Stimulated activated CD4-positive, alpha-beta T cell treated with anti-CD3 and anti-CD28 coated beads, Interleukin-2, amount 100 ng/mL, for 48 hours (primary cell): ENCODE measurements at places on chromosomes 5 and 9.

DNA sequence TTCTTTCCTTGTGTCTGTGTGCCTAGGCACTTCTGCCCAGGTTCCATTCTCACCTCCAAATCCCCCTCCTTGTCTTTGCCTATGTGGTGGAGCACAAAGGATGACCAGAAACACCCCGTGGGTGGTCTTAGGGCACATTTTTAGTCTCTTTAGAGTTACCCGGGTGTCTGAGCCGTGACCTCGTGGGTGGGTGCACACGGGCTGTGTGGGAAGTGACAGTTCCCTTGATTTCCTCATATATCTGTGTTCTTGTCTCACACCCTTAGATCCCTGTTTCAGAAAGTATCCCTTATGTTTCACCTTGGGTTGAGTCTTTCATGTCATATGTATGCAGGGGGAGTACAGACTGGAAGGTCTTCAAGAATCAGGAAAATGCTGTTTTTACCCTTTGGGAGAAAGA lies 13.4 kb upstream of the SMIM32 start:
- DNase-seq = no peak

DNA sequence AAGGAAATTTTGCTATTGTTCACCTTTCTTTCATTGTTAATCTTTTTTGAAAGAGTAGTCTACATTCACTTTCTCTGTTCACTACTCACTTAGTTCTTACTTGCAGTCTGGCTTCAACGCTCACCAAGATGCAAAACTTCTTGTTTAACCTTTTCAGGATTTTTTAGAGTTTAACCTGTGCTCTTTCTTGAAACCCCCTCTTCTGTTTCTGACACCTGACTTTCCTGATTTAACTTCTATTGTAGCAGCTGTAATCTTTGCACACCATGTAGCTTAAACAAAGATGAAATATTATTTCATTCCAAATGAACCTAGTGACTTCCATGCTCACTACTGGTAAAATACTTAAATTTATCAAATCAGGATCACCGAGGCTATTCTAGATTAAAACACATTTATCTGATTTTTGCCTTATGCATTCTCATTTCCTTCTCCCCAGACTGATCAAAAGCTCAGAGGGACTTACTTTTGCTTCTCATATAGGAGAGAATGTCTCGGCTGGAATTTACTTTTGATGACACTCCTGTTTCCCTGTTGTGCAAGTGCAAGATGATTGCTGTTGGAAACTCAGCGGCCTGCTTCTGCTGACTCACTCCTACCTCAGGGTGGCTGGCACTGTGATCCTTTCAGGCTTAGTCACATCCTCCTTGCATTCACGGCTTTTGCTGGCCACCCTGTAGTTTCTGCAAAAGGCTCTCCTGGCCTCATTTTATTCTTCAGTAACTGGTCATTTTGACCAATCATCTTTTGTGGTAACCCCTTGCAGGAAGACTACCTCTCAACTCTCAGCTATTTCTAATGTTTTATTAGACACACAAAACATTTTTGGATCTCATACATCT lies 109.3 kb upstream of the IFNE start:
- peak; percentile 37 for DNase-seq

- no peak for DNase-seq
These were observed 49.1 kb downstream of the IPPK start for GRCh38 chr9:92620845-92621244.

GRCh38 chr9:88053856-88054501 lies 79.6 kb upstream of the CDK20 start:
- DNase-seq = no peak

DNA sequence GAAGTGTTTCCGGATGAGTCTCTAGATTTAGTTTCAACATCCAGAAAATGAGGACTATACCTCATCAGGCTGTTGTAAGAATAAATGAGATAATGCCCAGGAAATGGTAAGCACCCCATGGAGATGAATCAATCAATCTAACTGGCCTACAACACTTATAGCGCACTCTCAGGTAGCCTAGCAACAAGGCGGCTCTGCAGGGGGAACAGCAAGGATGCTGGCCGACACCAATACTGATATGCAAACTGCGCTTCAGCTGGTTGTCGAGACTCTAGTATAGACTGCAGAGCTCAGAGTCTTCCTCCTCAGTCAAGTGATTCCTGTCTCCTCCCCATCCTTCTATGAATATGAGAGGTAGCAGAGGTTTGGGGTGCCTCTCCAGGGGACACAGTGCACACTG lies 218.8 kb upstream of the WWC1 start:
- no peak for DNase-seq

- DNase-seq = no peak
These were observed 295.1 kb downstream of the BNC2 start for GRCh38 chr9:16575142-16575985.
